ENCODE measurements at places on chromosomes 3 and 15.

- no peak for DNase-seq
Observed at GRCh38 chr3:175477651-175478224, 618.6 kb downstream of the NAALADL2 start.

DNA sequence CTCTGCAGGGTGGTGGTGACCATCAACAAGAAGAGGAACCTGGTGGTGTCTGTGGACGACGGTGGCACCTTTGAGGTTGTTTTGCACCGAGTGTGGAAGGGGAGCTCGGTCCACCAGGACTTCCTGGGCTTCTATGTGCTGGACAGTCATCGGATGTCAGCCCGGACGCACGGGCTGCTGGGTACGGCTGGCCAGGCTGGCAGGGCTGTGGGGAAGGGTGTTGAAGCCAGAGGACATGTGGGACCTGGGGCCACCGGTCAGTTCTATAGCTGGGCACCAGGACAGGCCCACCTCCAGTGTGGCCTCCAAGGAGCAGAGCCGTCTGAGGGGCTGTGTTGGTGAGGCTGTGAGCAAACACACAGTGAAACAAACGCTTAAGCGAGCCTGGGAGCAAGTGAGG, 3.9 kb upstream of the ITIH3 start:
- no peak for DNase-seq

DNA sequence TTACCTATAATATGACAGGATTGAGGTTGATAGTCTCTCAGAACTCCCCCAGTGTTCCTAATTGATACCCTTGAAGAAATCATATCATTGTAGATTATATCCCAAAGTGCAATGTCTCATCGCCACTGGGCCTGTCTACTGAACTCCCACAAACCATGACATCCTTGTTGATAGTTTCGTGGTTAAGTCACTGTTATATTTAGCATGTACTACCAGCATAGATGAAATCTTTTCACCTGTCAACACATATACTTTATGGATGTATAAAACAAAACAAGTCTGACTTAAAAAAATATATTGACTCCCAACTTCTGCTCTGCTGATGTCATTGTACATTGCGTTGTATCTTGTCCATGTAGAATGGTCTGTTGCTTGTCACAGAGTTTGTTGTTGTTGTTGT, 128.1 kb downstream of the IQCH start:
- no peak for DNase-seq

DNA sequence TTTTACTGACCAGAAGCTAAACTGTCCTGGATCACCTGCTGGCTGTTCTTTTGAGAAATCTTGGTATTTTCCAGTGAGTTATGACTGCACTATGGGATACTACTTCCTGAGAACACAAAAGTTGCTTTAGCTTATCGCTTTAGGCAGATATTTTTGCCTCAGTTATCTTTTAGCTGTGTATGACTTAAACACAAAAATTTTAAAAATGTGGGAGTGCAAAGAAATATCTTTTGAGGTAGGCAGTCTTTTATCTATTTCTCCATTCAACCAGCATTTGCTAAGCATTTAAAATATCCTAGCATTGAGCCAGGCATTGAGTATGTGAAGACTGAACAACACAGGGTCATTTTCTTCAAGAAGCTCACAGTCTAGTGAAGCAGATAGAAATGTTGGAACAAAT, 981.9 kb downstream of the FHIT start:
- no peak for DNase-seq

DNA sequence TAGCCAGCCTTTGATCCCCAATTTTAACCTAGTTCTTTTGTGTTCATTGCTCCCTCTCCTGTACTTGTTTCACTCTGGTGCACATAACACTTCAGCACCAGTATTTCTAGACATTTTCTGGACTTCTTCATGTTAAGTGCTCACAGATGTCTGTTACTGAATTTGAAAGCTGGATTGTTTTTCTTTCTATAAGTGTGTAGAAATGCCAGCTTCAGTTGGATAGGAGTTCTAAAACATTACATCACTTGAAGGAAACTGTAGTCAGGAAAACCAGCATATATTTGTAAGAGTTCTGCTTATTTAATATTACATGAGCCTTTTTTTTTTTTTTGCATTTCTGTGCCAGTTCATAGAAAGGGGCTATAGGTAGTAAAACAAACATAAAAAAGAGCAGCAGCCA, 21.6 kb downstream of the QTRT2 start:
- no peak for DNase-seq

DNA sequence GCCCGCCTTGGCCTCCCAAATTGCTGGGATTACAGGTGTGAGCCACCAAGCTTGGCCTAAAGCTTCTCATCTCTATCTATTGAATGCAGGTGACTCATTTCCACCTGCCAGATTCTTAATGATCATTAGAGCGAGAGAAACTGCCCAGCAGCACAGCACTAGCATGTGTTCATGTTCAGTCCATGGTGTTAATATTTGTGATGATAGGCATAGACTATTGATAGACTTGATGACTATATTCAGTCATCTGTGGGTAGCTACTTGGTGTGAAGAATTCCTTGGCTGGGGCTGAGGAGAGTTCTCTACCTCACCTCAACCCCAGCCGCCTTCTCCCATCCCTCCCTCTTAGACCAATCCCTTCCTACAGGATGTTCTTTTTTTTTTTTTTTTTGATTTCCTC, 60.0 kb downstream of the ST6GAL1 start:
- no peak for DNase-seq

DNA sequence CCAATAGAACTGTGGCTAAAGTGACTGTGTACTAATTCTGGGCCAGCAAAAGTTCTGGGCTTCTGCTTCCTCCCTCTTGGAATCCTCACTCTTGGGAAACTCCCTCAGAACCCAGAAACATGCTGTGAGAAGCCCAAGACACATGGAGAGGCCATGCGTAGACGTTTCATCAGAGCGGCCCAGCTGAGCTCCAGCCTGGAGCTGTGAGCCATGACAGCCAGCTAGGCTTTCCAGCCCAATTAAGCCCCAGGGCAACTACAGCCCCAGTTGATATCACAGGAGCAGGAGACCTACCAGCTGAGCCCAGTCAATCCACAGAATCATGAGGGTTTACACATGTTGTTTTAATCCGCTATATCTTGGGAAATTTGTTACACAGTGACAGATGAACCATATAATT, 43.6 kb upstream of the CNOT10 start:
- DNase-seq: no peak

GRCh38 chr3:125229168-125229567, 16.6 kb upstream of the SLC12A8 start:
- DNase-seq: no peak

GRCh38 chr15:101394056-101394630, 95.4 kb downstream of the PCSK6 start:
- no peak for DNase-seq

DNA sequence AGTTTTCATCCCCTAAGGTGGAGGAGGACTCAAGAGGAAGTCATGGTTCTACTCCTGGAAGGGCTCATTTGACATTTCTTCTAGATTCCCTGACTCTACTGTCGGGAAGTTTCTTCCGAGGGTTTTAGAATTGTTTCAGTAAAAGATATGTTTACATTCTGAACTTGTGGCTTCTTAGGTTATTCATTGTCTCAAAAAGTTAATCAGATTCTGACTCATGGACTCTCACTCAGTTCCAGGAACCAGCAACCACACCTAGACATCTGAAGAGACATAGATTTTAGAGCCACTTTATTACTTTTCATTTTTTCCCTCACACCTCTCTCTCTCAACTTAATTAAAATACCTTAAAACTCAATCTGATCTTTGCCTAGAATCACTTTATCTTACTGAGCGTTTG, 862.6 kb downstream of the AGBL1 start:
- no peak for DNase-seq

DNA sequence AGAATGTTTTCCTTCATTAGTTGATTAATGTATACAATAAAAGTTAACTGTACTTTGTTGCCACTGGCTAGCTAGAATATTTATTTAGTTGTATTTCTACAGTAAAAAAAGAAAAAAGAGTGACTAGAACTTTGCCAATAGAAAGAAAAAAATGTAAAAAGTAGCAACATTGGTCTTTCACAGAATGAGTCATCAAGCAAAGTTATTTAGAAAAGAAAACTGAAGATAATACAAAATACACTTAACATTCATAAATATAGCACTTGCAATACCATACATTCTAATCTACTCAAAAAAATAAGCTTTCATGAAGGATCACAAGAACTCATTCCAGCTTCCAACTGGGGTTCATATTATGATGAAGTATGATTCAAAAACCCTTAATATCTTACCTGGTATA, 83.4 kb downstream of the AQR start:
- DNase-seq: no peak

GRCh38 chr15:51864408-51865056, 35.1 kb downstream of the TMOD3 start:
- no peak for DNase-seq

DNA sequence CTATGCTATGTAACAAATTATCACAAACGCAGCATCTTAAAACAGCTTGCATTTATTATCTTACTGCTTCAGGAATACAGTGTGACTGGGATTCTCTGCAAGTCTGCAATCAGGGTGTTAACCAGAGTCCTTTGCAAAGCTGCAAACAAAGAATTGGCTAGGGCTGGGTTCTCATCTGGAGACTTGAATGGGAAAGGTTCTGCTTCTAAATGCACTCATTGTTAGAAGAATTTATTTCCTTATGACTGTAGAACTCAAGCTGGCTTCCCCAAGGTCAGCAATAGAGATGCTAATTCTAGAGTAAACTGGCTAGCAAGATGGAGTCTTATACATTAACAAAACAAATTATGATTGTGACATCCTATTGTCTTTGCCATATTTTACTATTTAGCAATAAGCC, 673.7 kb downstream of the DIPK2A start:
- no peak for DNase-seq

- no peak for DNase-seq
Observed at GRCh38 chr15:92184142-92184541, 209.5 kb upstream of the ST8SIA2 start.

GRCh38 chr15:72086920-72087648, 30.9 kb downstream of the MYO9A start:
- DNase-seq: no peak

- DNase-seq: no peak
Observed at GRCh38 chr3:107273771-107274170, 103.5 kb upstream of the CCDC54 start.

DNA sequence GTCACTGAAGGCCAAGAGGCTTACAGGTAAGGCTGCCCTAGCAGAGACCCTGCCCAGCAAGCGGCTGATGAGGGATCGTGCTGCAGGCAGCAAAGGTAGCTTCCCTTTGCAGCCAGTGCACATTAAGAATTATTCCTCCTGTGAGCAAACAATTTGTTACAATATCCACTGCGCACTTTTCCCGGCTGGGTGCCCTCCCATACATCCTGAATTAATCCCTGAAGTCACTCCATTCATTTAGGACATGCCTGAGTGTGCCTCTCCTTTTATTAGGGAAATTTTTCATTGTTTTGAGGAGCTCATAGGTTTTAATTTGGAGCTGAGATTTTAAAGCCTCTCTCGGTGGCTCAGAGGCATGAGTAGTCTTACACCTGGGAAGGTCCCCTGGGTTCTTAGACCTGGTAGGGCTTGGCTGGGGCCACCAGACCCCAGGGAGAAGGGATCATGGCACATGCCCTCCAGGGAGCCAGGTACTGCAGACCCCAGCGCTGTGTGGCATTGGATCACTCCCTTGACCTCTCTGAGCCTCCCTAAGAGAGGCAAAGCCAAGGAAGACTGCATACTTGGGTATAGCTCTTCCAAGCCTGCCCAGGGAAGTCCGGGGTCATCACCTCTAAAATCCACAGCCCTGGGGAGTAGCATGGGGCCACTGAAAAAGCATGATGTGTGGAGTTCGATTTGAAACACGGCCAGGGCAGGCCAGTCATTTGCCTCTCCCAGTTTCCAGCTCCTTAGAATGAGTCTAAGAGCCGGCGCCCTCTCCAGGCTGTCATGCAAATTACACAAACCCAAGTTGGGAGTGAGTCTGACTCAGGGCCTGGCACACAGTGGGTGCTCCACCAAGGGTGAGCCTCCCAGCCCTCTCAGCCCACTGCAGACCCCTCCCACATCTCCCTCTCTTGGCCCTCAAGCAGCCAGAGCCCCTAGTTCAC, 151.9 kb upstream of the LINGO1 start:
- no peak for DNase-seq

DNA sequence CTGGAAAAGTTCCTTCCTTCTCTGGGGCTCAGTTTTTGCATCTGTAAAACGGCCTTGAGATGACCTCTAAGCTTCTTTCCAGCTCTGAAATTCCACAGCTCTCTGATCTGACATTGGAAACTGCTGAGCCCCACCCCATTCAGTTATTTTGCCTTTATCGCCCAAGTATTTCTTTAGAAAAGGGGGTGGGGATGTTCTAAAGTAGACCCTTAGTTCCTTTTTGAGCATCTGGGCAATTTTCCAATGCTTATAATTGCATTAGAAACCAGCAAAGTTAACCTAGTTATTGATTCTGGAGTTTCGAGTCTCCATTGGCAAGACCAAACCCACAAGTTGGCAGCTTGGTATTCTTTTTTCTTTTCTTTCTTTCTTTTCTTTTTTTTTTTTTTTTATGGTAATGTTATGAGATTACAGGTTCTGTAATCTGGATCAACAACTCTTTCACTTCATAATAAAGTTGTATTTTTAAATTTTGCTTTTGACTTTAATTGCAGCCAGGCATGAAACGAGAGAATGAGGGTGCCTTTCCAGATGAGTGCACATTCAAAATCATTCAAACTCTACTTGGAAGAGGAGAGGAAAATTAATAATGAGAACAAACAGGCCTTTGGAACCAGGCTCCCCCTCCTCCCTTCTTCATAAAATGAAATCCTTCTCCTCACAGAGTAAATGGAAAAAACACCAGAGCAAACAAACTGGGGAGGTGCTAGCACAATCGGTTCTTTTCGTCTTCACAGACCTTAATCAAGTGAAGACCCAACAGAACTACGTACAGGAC, 76.8 kb upstream of the LRIG1 start:
- DNase-seq: no peak

DNA sequence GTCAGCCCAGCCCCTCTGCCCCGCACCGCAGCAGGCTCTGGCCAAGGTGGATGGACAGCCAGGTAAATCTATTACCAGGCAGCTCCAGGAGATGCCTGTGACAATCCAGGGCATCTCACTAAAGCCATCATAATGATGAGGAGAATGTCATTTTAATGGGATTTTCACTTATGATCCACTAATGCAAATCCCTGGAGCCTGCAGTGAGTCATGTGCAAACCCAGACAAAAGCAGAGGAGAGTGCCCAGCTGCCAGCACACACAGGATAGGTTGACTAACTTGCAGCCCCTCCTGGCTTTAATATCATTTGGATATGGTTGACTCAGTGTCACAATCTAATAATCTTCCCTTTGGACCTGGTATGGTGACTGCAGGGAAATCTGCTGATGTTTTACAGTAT, 206.9 kb upstream of the TRIM42 start:
- no peak for DNase-seq

DNA sequence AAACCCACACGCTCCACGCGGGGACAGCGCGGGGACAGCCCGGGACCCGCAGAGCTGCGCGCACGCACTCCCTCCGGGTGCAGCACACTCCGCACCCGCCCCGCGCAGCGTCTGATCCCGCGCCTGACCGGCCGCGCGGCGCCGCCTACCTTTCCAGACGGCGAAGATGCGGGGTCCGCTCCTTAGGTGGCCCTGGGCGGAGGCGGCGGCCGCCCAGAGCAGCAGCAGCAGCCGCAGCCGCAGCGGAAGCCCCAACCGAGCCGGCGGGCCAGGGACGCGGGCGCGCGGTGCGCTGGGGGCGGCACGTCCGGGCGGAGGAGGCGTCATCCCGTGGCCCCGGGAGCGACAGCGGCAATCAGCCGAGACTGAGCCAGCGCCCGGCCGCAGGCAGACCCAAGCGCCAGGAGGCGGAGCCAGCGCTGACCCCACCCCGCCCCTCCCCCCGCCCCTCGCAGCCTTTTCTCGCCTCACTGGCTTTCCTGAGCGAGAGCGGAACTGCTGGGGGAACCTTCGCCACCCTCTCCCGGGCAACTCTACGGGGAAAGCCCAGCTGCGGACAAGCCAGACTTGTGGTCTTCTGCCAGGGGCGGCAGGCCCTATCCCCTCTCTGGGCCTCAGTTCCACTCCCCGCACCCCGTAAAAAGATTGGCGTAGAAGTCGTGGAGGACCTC, at the start of gene SEMA7A:
Gene SEMA7A, minus strand, starts transcription at position 367 of the 671 bp plus-strand sequence. Its CDS starts 40 bp downstream, at position 327.
- peak; percentile 93 for DNase-seq
